KBM-7 (cell line): ENCODE measurements at places on chromosomes 11 and 22.

DNA sequence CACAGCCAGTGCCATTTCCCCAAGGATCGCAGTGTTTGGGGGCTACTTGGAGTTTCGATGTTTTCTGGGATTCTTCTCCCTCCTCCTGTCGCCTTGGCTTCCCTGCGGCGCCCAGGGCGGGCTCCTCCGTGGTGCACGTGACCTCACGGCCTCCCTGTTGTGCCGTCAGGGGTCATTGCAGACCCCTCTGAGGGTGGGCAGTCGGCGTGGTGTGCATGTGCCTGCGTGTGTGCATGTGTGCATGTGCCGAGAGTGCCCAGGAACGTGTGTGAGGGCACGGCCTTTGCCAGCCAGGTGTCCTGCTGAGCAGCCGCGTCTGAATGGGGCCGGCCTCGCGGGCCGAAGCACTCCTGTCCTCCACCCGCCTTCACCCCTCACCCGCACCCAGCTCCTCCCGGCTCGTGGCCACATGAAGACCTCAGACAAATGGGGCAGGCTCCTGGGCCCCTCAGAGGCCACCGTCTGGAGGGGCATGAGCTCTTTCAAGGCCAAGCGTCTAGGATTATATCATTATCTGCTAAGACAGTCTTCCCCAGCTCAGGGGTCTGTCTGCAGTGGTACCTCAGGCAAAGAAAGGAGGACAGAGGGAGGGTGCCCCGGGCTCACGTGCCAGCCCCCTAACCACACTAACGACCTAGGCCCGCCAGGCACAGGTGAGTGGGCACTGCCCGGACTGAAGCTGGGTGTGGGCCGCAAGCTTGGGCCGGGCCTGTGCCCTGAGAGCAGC, 9.4 kb upstream of the MRPL23 start:
- no peak for DNase-seq

- DNase-seq, result no peak
Observed at GRCh38 chr22:33867118-33867866, 53.0 kb downstream of the LARGE1 start.

DNA sequence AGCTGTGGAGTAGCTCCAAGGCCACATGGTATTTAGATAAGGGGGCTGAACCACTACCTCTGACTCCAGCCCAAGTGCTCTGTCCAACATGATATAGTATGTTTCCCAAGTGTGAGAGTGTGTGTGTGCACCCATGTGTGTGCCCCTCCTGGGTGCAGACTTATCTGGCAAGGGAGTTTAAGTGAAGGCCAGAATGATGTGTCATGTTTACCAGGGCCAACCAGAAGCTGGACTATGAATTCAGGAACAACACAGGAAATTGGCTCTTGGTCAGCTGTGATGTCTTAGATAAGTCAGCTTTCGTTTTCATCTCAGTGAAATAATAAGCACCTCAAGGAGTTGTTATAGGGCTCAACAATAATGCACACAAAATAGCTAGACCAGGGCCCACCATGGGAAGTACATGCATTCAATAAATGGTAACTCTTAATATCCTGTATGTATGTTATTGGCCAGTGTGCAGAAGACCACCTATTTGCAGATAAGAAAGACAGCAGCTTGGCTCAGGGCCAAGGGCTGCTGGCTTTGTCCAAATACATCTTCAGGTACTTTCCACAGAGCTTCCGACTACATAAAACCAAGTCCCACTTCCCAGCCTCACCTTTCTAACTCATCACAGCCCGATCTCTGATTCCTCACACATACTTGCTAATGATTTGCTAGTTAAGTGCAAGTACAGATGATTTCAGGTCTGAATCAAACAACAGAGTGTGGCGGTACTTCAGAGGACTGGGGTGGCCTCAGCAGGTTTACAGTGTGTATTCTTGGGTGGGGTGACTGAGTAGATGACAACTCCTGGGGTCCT, 120.9 kb downstream of the ME3 start:
- no peak for DNase-seq

DNA sequence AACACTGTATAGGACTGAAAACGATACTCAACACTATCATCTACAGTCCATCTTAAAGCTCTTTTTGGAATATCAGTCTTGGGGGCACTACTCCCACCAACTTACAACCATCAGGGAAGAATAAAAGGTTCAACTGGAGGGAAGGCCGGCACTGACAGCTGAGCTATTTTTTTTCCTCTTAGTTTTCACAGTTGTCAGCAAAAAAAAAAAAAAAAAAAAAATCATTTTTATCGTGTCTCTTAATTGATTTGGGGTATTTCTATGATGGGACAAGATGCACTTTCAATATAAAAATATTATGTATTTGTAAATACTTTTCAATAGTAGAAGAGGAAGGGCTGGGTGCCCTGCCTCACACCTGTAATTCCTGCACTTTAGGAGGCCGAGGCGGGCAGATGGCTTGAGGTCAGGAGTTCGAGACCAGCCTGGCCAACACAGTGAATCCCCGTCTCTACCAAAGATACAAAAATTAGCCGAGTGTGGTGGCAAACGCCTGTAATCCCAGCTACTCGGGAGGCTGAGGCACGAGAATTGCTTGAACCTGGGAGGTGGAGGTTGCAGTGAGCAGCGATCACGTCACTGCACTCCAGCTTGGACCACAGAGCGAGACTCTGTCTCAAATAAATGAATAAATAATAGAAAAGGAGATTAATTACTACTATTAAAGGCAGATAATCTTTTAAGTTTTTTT, 1.5 kb downstream of the KIF18A start:
- DNase-seq, result peak; percentile 21

DNA sequence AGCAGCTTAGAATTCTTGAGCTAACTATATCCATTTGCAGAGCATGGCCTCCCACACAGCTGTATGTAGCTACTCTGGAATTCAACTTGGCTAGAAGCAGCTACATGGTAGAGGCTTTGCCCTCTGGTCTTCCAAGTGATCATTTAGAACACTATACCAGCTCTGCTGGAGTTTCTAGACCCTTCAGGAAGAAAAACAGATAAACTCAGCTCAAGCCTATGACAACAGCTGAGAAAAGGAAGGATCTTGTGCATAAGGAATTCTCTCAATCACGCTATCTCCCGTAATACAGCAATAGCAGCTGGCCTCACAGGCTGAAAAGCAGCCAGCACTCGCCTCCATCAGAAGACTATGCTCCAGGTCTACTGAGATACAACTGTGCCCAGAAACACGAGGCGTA, 50.6 kb upstream of the APOA1 start:
- DNase-seq, result no peak

- DNase-seq, result no peak
Observed at GRCh38 chr11:9776203-9776602, 112.3 kb downstream of the SWAP70 start.

DNA sequence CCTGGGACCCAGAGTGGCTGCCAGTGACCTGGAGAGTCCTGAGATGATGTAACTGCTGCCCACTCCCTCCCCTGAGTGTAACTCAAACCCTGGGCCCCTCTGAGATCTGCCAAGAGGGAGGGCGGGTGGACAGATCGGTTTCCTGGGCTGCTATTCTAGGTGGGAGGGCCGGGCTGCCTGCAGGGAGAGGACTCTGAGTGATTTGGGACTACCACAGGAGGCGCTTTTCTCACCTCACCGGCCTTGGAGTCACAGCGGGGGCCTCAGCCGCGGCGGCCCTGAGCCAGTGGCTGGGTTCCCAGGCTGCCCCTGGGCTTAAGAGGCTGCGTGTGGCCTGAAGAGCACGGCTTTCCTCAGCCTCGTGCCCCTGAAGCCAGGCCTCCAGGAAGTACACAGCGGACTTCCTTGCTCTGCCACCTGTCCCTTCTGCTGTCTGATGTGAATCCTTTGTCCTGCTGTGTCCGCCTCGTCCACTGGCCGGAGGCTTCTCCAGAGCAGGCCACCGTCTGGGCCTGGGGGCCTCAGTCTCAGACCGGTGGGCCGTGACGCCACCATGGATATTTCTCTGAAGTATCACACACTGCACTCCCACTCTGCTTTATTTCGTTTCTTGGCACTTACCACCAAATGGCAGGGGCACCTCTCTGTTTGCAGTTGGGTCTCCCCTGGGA, 11.5 kb downstream of the RELT start:
- DNase-seq, result peak; percentile 50

DNA sequence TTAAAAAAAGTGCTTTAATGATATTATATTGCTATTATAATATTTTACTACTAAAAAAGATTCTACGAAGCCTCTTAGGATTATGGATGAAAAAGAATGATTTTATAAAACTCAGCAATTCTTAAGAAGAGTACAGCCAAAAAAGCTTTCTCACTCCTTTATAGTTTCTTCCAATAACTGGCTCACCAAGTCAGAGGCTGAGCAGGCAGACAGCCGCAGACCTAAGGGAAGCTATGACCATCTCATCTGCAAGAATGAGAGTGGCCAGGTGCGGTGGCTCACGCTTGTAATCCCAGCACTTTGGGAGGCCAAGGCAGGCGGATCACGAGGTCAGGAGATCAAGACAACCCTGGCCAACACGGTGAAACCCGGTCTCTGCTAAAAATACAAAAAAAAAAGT, 12.7 kb upstream of the EMID1 start:
- no peak for DNase-seq

DNA sequence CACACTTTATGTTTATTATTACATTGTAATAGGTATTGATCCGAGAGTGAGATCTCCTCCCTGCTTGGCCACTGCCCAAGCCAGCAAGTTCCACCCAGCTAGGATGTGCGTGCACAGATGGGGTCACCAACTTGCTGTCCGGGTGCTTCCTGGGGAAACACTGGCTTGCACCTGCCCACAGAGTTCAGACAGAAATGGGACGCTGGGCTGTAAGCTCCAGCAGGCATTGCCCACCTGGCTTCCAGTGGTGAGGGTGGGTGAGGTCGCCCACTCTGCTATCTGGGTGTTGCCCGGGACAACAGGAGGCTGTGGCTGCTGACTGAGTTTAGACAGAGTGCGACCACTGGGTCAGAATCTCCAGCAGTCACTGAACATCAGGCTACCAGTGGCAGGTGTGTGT, 289.8 kb upstream of the ANO3 start:
- no peak for DNase-seq

DNA sequence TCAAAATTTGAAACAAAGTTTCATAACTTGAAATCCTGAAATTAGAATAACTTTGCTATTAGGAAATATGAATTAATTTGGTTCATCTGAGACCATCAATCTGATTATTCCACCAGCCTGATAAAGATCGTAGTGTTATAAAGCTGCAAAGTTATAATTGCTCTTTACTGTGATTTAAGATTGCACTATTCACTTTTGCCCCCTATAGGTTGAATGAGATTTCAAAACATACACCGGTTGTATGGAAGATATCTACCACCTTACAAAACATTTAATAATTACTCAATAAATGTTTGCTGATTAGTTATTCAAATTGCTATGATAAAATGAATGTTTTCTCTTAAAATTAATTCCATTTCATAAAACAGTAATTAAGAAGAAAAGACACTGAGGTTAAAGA, 26.1 kb downstream of the APIP start:
- no peak for DNase-seq

- DNase-seq, result no peak
Observed at GRCh38 chr11:12715941-12716340, 41.7 kb downstream of the TEAD1 start.

- no peak for DNase-seq
Observed at GRCh38 chr22:44805711-44806110, 53.3 kb downstream of the ARHGAP8 start.

DNA sequence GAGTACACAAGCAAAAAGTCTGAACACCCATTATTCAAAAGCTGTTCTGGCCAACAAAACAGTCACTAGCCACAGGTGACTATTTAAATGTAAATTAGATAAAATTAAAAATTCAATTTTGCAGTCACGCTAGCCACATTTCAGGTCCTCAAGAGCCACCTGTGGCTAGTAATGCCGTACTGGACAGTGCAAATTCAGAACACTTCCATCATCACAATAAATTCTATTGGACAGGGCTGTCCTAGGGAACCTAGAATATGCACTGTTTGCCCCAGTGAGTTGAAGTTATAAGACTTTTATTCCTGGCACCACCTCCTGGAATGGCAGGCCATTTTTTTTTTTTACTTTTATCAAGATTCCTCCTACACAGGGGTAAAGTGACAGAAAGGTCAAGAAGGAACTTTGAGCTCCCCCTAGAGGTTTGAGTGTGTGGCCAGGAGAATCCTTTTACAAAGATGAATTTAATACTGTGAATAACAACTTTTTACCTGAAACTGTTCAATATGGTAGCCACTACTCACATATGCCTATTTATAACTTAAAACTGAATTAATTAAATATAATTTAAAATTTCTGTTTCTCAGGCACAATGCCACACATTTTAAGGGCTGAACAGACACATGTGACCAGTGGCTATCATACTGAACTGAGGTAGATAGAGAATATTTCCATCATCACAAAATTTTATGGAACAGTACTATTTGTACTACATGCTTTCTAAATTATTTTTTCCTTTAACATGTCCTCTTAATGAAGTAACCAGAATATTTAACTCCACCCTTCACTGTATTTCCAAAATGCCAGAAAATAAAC, 6.5 kb downstream of the MSANTD2 start:
- peak; percentile 65 for DNase-seq

DNA sequence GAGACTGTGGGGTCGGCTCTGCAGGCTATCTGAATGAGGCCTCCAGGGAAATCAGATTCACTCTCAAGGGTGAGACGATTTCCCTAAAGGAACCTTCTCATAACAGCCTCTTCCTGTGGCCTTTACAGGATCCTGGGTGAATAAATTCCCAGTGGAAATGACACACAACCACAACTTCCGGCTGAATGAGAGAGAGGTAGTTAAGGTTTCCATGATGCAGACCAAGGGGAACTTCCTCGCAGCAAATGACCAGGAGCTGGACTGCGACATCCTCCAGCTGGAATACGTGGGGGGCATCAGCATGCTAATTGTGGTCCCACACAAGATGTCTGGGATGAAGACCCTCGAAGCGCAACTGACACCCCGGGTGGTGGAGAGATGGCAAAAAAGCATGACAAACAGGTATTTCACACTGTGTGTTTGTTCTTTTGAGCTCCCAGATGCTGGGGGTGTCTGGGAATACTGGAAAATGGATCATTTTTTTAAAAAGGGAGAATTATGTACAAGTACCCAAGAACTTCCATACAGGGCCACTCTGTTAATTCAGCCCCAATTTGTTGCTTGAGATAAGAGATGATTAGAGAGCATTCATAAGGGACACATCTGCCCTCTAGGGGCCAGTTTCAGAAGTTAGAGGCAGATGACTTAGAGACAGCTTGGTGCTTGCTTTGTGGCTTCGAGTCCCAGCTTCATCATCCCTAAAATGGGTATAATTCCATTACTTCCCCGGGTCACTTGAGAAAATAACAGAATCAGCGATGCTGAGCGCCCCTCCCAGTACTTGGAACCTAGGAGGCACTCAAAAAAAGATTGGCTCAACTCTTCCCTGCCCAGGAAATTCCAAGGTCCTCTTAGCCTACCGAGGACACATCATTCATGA, 10.2 kb downstream of the SERPIND1 start:
- DNase-seq, result peak; percentile 56

GRCh38 chr11:1747753-1748635, 2.4 kb downstream of the IFITM10 start:
- DNase-seq, result no peak

GRCh38 chr11:68467201-68467834, 6.8 kb downstream of the PPP6R3 start:
- DNase-seq, result no peak

GRCh38 chr11:72012091-72012630, 13.5 kb downstream of the IL18BP start:
- DNase-seq, result no peak

DNA sequence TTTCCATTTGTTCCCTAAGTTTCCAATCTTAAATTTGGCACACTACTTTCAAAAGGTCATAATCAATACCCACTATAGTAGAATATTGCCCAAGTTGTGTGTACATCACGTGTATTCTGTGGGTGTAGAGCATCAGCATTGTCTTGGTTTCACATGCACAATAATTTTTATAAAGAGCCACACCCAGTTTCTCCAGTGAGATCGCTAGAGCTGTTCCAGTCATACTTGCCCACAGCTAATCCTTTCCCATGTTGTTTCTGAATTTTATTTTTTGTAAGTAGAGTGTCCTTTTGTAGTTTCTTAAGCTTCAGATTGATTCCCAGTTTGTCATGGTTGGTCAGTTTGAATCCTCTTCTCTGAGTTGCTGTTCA, 13.7 kb downstream of the FAM118B start:
- DNase-seq, result no peak
